ENCODE measurements at places on chromosomes 12 and 14.

DNA sequence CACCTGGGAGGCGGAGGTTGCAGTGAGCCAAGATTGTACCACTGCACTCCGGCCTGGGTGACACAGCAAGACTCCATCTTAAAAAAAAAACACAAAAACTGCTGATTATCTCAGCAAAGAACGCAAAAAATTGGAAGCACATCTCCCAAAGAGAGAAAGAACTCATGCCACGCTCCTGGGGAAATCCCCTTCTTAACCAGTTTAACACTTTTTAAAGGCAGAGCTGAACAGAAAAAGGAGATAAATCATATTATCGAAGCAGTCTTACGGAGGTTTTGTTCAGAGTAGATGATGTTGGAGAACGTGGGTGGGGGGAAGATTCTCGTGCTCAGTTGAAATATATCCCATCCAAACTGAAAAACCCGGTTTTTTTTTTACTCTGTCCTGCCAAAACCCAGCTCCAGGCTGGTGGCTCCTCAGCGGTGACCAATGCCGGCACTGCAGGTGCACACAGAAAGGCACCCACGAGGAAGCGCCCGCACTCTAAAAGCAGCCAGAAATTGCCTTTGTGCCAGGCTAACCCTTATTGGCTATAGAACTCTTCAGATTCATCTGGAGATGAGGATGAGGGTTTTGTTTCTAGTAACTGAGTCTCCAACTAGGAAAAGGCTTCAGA, 100.2 kb upstream of the PARP11 start:
- no peak for DNase-seq

- DNase-seq: no peak
Measured at GRCh38 chr12:11555743-11556625, 93.5 kb upstream of the ETV6 start.

GRCh38 chr12:66775871-66776270, 97.0 kb upstream of the GRIP1 start:
- no peak for DNase-seq

- no peak for DNase-seq
Measured at GRCh38 chr12:6199531-6200255, 507 bp upstream of the CD9 start.

GRCh38 chr14:61627612-61628011, 67.7 kb upstream of the HIF1A start:
- DNase-seq: no peak

- no peak for DNase-seq
Measured at GRCh38 chr12:45655186-45655585, 74.3 kb upstream of the ARID2 start.

DNA sequence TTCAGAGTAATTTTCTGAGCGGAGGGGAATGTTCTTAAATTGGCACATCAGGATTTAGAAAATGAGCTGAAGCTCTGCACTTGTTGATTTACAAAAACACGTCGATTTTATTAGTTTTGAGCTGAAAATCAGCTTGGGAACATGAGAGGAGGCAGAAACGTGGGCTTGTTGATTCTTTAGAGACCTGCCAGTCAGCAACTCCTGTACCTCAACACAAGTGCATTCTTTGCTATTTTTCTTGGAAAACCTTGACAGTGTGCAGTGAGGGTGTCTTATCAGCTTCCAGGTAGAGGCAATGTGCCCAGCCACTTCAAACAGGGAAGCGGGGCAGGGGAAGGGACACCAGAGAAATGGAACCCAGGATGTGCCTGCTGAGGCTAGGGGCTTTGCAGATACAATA, 102.8 kb upstream of the COCH start:
- no peak for DNase-seq

DNA sequence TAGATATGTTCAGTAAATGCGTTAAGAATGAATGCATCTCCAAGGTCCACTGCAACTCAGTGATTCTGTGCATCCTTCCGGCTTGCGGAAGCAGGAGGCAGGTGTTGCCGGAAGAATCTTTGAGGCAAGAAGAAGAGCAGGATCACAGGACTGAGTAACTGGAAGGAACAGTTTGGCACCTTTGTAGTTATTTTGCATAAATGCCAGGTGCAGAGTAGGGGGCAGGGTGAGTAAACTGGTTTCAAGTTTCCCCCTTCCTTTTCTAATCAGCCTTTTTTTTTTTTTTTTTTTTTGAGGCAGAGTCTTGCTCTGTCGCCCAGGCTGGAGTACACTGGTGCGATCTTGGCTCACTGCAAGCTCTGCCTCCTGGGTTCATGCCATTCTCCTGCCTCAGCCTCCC, 22.3 kb downstream of the DYRK4 start:
- DNase-seq: no peak

DNA sequence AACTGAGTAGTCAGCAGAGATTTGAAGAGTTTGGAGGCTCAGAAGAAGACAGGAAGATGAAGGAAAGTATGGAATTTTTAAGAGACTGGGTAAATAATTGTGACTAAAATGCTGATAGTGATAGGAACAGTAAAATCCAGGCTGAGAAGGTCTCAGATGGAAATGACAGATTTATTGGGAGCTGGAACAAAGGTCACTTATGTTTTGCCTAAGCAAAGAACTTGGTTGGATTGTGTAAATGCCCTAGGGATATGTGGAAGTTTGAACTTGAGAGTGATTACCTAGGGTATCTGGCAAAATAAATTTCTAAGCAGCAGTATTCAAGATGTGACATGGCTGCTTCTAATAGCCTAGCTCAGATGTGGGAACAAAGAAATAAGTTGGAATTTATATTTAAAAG, 180.9 kb downstream of the TRHDE start:
- no peak for DNase-seq

GRCh38 chr12:30754383-30754749, 385 bp downstream of the CAPRIN2 start:
- no peak for DNase-seq

DNA sequence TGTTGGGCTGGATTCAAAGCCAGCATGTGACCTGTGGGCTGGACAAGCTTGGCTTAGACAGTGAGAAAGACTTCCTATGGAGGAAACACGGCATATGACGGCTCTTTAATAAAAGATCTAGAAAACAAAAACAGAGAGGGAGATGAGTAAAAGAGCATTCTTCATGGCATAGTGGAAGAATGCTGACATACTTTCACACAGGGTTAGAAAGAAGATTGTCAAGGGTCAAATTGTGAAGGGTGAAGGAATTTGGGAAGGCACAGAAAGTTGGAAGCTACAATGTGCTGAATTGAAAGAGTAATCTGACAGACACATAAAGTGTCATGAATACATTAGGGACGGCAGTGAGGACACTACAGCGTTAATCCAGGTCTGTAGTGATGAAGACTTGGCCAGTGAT, 63.4 kb downstream of the GALNT4 start:
- no peak for DNase-seq

DNA sequence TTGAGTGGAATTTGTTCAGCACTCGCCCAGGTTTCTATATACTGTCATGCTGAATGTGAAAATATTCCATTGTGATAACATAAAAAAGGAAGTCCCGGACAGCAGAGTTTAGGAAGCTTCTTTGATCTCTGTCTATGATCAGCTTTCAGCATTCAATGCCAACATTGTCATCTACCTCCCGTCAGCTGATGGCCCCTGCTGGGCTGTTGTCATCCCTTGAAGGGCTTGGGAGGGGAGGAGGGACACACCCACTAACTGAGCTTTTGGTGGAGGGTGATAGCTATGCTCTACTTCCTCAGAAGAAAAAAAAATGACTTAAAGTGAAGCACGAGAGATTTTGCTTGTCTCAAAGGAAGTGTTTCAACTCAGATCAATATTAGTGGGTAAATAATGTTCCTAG, 4.7 kb upstream of the KRT77 start:
- no peak for DNase-seq

DNA sequence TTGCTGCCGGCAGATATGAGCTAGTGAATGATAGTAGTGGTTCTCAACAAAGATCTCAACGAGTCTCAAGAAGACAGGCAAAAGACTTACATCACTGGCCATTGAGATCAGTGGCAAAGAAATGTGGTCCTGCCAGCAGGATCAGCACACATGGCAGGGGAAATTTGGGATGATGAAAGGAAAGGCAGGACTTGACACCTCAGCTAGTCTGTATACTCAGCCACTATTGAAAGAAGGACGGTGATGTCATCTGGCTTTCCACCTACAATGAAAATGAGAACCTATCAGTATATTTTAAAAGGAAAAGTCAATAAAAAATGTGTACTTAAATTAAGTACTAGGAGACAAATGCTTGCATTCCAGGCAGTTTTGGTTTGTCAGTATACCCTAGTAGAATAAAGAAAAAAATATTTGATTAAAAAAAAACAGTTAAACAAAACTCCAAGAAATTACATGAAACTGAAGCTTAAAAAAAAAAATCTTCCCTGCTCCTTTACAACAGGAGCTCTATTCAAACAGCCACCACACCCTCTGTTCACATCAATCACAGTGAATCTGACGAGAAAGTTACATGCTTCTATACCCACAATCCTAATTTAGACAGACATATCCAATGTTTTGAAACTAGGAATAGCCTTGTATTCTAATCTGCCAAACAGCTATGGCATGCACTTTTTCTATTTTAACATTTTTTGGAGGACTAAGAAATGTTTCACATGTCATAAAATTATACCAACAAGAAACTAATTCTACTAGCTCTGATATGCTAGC, 34.9 kb downstream of the RAD9B start:
- DNase-seq: no peak

GRCh38 chr12:69405566-69405865, 46.0 kb downstream of the YEATS4 start:
- no peak for DNase-seq

GRCh38 chr14:20413744-20414082, 412 bp upstream of the TEP1 start:
- no peak for DNase-seq

- DNase-seq: no peak
Measured at GRCh38 chr12:124002021-124002644, 29.1 kb downstream of the ZNF664 start.

- DNase-seq: no peak
Measured at GRCh38 chr14:105840266-105841021, 314.1 kb downstream of the TMEM121 start.

- peak; percentile 99 for DNase-seq
Measured at GRCh38 chr14:89185919-89186855, 230.8 kb downstream of the FOXN3 start.

DNA sequence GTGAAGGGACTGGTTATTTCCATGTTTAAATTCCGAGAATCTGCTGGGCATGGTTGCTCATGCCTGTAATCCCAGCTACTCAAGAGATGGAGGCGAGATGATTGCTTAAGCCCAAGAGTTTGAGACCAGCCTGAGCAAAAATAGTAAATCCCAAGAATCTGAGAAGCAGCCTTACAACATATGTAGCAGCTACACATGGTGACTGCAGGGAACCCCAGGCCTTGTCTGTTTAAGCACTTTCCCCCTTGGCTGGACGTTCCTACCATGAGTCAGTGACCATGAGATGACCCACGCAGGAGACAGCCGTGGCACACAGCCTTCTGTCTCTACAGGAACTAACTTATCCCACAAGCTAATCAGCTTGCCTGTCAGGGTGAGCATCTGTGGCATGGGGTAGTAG, 5.5 kb upstream of the SLC24A4 start:
- no peak for DNase-seq

DNA sequence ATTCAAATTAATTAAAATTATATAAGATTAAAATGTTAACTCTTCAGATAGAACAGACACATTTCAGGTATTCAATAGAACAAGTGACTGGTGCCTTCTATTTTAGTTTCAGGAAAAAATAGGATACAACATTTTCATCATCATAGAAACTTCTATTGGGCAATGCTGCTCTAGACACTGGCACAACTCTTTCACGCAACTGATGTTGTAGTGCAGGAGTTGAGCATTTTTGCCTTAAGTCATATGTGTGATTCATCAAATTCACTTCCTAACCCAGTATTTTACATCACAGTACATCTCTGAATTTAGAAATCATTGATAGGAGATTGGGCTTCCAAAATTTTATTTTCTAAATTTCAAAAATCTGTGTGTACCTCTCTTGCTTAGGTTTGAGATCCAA, 215.4 kb upstream of the DIO2 start:
- no peak for DNase-seq

DNA sequence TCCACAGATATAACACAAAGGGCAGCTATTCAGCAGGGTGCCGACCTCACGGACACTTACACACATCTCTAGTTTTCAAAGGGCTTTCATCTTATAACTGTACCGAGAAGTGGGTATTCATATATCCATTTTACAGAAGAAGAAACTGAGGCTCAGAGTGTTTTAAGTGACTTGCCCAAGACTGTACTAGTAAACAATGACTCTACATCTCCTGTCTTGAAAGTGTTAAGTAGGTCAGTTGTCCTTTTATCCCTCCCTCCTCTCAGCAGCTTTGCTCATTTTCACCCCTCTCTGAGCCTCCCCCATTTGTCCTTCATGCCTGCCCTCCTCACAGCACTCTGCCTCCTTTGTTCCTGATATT, 13.8 kb downstream of the CFAP251 start:
- DNase-seq: no peak

GRCh38 chr12:50739611-50740010, 24.3 kb upstream of the ATF1 start:
- no peak for DNase-seq

All from cerebellar nuclear complex (tissue), 1 donor.